Brain microvascular endothelial cell (primary cell): ENCODE measurements at places on chromosomes 3 and 15.

GRCh38 chr3:46184469-46184868 is 23.6 kb downstream of the CCR1 start:
- peak; percentile 64 for DNase-seq

DNA sequence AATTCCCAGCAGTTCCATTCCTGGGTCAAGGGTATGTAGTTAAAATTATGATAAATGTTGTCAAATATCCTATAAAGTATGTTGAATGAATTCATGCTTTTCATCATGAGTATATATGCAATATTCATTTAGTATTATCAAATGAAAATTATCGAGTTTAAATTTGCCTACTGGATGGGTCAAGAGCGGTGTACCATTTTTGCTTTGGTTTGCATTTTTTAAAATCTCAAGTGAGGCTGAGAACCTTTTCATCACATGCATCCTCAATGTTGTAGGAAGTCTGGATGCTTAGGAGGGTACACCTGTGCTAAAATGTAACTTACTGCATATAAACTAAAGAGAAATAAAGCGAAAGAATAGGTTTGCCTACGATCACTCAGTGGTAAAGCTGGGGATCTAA is 95.5 kb upstream of the MYO5C start:
- DNase-seq = no peak

- DNase-seq = no peak
Observed at GRCh38 chr3:128316481-128316891, 150.2 kb downstream of the DNAJB8 start.

GRCh38 chr3:1087066-1087560 is 5.7 kb upstream of the CNTN6 start:
- DNase-seq = peak; percentile 92

GRCh38 chr15:59360896-59361295 is 11.8 kb downstream of the MYO1E start:
- DNase-seq = peak; percentile 52

DNA sequence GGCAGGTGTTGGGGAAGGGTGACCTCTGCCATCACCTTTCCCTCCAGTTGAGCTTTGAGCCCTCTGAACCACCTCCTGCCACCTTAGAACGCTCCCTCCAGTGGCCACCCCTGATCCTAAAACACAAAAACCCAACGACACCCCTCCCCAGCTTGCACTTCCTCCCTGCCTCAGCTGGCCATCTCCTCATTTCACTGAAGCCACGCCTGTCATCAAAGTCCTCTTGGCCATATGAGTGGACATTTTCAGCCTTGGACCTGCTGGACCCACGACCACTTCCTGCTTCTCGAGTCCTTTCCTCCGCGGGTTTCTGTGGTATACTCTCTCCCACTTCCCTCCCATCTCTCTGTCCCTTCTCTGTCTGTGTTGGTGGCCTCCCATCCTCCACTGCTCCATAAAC is 48.5 kb upstream of the NR2C2 start:
- no peak for DNase-seq
